ENCODE measurements at places on chromosomes 7 and 10. TPM values are rescaled to one million over a fixed set of nuclear protein-coding genes. Genes with fewer than 3 reads are reported as not detected.

- peak; percentile 73 for DNase-seq
Observed at GRCh38 chr7:37448011-37448635, 541 bp downstream of the ELMO1 start.

GRCh38 chr10:61271127-61271780 lies 181.9 kb downstream of the TMEM26 start:
- DNase-seq: no peak

DNA sequence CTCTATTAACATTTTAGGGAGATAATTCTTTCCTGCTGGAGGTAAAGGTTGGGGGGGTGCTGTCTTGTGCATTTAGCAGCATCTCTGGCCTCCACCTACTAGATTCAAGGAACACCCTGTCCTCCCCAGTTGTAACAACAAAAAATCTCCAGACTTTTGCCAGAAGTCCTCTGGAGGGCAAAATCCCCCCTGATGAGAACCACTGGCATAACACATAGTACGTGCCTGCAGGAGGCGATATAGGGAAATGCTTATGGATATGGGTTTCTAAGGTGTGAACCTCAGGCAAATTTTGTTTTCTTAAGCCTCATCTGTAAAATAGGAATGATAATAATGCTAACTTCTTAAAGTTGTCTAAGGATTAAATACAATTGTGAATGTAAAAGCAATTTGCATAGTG lies 2.9 kb upstream of the OSBPL3 start:
- DNase-seq: peak; percentile 60

- DNase-seq: no peak
Observed at GRCh38 chr10:24414597-24414996, 205.7 kb downstream of the KIAA1217 start.

DNA sequence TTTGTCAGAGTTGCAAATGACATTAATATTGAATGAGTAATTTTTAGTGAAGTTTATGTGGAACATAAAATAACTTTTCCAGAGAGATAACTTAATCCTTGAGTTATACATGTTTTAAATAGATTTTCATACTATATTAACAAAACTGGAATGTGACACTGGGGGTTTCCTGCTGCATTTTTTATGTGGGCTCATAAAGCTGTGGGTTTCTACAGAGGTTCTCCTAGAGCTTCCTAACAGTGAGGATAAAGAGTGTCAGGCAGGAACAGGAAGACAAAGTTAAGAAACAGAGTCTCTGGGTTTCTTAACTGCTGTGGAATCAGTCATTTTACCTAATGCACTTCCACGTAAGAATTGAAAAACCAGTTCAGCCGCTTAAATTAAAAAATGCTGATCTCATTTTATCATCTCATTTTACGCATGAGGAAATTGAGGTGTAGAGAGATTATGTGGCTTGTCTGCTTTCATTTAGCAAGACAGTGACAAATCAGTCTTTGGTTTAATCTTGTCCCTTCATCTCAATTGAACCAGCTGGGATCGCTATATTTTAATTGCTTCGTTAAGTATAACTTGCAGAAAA lies 5.0 kb downstream of the CD36 start:
- DNase-seq: no peak

GRCh38 chr7:77348371-77348813 lies 67.8 kb downstream of the GSAP start:
- peak; percentile 60 for DNase-seq

DNA sequence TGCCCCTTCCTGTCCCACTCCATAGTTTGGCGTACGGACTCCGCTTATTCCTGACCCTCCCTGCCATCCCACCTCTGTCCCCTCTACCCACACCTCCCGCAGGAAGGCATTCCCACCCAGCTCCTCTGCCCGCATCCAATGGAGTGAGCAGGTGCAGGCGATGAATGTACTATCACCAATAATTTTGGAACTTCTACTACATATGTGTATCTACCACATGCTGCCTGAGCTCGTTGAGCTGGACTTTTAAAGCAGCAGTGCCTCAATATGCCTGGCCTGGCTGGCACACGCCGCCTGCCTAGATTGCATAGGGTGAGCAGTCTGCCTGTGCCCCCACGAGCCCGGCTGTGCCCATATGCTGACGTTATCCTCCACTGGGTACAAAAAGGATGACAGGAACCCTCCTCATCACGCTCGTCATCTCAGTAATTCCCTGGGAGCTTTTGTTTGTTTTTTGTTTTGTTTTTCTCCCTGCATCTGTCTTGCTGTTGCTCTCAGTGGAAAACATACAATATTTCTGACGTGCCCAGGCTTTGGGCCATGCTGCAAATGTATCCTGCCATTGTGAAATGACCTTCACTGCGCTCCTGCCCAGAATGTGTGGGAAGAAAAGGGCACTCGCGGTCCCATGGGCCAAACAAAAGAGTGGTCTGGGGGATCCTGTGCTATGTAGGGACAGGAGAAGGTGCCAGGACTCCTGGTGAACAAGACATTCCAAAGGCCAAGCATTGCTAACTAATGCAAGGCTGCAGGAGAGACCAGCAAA lies 302.8 kb downstream of the PTPRN2 start:
- DNase-seq: peak; percentile 13

- DNase-seq: no peak
Observed at GRCh38 chr10:78512205-78512550, 478.5 kb downstream of the RPS24 start.

DNA sequence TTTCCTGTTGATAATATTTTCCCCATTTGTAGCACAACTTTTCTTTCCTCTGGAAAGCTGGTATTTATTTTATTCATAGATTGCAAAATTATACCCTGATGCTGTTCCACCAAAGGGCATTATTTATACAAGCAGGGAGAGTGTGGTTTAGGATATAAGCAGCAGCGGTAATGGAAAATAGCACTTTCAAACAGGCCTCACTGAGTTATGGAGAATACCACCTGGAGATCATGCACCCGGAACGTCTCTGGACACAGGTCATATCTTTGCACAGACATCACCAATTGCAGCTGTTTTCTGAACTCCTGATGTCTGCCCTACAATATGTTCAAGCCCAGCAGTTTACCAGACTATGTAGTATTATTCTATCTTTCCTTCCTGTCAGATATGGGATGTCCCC lies 2.0 kb upstream of the CALD1 start:
- DNase-seq: no peak

GRCh38 chr7:157072361-157072760 lies 61.9 kb upstream of the MNX1 start:
- peak; percentile 9 for DNase-seq

GRCh38 chr7:157139810-157140510 lies 1.2 kb downstream of the UBE3C start:
- DNase-seq: no peak

- DNase-seq: no peak
Observed at GRCh38 chr10:30116041-30116491, 56.7 kb upstream of the JCAD start.

DNA sequence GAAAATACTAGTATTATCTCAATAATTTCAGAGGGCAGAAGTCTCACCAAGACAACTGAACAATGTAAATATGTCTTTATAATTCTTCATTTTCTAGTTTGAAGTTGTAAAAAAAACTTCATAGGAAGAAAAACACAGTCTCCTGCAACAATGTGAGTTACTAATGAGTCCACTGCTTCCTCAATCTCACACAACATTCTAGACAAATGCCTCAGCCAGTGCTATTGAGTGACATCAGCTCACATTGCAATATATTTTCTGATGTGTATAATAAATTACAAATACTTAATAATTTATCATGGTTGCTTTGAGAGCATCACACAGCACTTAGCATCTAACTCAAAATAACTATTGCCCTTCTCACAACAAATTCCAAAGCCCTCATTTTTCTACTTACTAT lies 321.2 kb downstream of the GRM8 start:
- no peak for DNase-seq

GRCh38 chr7:114832906-114833595 lies 88.8 kb upstream of the MDFIC start:
- no peak for DNase-seq

DNA sequence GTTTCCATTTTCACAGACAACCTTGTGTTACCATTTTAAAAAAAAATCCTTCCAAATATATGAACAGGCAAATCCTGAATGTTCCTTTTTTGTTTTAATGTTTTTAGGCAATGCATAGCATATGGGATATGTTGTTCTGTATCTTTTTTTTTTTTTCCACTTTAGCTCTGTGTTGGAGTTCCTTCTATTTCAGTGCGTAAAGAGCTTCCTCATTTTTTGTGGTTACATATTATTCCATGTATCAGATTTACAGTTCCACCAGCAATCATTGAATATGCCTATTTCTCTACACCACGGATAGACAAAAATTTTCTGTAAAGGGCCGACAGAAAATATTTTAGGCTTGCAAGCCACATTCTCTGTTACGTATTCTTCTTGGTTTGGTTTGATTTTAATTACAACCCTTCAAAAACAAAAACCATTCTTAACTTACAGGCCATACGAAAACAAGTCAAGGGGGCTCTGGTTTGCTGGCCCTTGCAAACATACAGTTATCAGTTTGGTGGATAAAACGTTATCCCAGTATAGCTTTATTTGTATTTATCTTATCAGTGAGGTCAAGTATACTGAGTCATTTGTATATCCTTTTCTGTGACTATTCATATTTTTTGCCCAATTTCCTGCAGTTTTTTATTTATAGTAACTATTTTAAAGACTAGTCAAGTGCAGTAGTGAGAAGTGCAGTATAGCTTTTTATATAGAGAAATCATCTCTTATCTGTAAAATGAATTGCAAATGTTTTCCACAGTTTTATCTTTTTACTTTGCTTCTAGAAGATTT lies 55.7 kb downstream of the RALA start:
- DNase-seq: no peak

- DNase-seq: no peak
Observed at GRCh38 chr10:126334272-126334671, 54.0 kb downstream of the ADAM12 start.

DNA sequence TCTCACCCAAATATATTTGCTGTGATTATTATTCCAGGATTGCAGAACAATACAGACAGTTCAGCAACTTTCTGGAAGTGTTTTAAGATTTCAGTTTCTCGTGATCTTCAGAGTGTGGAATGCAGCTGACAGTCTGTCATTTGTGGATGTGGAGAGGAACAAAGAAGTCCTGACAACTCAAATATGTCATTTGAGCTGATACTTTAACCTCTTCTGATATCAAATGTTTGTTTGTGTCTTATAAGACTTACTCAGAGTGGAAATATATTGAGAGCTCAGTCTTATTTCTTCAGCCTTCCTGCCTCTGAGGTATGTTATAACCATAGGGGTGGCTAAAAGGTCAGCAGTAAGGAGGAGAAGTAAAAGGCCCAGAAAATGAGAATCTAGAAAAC lies 96.4 kb downstream of the OSBPL3 start:
- DNase-seq: no peak

DNA sequence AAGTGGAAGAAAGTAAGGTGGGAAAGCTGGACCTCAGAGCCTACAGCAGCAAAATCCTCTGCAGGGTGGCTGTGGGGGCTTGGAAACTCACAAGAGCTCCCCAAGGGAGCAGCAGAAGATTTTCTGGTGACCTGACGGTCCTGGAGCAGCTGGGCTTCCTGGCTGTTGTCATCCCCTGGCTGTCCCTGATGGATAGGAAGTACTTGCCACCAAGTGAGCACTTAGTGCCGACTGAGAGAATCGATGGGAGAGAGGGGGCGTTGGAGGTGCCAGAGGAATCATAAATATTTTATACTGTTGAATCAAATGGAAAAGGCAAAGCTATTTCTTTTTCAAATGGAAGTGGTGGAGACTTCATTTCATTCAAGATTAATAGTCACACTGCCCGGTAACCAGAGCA lies 167.1 kb upstream of the ITGB1 start:
- DNase-seq: no peak

DNA sequence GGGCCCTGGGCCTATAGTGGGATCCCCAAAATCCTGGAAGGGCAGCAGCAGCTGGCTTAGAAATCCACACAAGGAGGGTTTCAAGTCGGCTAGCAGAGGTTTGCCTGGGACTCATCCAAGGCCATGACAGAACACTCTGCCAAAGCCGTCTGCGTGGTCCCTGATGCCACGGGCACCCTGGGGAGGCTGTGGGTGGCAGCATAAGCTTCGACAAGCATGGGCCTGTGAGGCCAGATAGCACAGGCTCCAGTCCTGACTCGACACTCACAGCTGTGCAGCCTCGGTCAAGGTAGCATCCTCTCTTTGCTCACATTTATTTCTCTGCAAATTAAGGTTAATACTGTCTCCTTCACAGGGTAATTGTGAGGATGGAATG lies 138.3 kb downstream of the JCAD start:
- DNase-seq: no peak

DNA sequence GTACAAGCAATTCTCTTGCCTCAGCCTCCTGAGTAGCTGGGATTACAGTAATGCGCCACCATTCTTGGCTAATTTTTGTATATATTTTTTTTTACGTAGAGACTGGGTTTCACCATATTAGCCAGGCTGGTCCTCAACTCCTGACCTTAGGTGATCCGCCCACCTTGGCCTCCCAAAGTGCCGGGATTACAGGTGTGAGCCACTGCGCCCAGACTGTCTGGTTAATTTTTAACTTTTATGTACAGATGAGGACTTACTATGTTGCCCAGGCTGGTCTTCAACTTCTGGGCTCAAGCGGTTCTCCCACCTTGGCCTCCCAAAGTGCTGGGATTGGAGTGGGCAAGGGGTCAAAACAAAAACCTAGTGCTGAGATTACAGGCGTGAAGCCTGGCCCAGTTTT lies 101.8 kb downstream of the JMJD1C start:
- DNase-seq: no peak

DNA sequence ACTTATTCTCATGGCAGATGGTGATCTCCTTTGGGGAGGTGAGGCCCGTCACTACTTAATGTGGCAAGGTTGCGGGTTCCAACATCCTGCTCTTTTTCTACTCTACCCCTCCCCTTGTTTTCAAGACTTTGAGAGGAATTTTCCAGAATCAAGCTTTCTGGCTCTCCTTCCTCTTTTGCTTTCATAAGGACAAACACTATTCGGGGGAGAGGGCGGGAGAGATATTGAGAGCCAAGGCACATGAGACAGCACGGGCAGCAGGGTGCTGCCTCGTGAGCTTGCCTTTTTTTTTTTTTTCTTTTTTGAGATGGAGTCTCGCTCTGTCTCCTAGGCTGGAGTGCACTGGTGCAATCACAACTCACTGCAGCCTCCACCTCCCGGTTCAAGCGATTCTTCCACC lies 6.9 kb upstream of the PFKFB3 start:
- DNase-seq: no peak

The CCDC71L gene
- total RNA-seq: 26.1 TPM

The SMKR1 gene
- total RNA-seq: 0.55 TPM

The VDAC2 gene
- total RNA-seq: 290 TPM

The TM9SF3 gene
- 134 TPM for total RNA-seq

The POLR3A gene
- total RNA-seq: 25.3 TPM

The PLEKHA1 gene
- total RNA-seq: 49.0 TPM

The ABHD11 gene
- total RNA-seq: 65.2 TPM

The PI4K2A gene
- total RNA-seq: 14.5 TPM

The EVX1 gene
- total RNA-seq: 0.28 TPM
